ENCODE measurements at places on chromosomes 5 and 9.

GRCh38 chr5:89844548-89844947, 565.0 kb downstream of the CETN3 start:
- no peak for DNase-seq

GRCh38 chr9:134215420-134215698, 51.0 kb upstream of the RNU6ATAC start:
- DNase-seq: no peak

GRCh38 chr5:58988938-58989337, 406.1 kb downstream of the RAB3C start:
- no peak for DNase-seq

DNA sequence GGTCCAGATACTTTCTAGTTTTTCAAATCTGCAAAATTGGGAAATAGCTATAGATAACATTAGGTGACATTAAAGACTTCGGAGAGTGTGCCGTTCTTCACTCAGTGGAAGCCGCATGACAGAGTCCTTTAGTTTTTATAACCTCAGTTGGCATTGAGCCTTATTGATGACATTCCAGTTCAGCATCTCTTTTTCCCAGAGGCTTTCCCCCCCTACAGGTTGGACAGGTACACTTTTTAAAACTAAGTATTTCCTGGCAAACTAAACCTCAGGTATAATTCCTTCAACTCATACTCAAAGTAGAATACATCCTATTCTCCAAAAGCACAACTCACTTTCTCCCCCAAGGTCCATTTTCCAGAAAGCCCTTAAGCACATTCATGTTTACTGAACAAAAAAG, 58.7 kb downstream of the SLC46A2 start:
- DNase-seq: no peak

DNA sequence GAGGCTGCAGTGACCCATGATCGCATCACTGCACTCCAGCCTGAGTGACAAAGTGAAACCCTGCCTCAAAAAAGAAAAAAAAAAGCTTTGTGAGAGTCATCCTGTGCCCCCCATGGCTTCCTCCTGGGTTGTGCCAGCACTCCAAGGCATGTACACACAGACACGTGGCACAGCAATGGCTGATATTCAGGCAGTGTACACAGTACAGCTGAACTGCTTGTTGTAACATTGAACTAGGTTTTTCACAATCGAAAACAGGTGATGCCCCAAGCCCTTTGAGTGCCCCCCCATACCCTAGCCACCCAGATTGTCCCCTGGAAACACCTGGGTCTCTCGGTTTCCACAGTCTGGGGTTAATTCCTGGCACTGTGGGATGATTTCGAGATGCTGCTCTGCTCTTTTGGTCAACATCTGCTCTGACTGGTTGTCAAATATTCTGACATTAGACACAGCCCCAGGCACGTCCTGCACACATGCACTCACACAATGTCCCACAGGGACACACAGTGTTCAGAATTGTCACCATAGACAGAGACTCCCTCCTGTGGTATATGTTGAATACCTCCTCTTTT, 9.2 kb downstream of the SPINK4 start:
- DNase-seq: no peak

DNA sequence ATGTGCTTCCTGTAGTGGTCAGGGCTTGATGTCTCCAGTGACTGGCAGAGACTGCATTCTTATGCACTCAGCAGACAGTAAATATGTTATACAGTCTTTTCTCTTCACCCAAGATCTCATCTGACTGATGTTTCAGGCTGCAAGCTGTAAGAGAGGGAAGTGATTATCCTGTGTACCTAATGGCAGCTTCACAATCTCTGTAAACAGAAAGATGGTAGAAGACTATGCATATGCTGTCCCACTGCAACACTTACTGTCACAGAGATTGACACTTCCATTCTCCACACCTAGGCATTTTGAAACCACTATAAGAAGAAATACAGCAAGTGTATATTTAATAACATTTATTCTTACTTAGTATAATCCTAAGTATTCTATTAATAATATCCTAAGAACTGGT, 97.6 kb upstream of the ANXA1 start:
- DNase-seq: no peak

DNA sequence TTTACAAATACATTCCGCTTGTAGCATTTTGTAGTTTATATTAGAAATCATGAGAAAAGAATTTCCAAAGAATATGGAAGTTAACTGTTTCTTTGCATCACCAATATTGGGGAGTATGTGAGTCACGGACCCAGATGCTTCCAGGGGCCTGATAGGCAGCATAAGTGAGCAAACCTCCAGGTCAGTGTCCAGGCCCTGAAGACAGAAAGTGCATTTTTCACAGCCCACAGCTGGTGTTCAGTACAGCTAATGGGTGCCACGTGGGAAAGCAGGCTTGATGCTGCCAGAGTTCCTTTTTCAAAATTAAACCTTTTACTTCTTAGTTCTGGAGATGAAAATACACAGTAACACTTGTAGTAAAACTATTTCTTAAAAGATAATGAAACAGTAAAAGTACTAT, 454.4 kb upstream of the ACTBL2 start:
- DNase-seq: no peak

DNA sequence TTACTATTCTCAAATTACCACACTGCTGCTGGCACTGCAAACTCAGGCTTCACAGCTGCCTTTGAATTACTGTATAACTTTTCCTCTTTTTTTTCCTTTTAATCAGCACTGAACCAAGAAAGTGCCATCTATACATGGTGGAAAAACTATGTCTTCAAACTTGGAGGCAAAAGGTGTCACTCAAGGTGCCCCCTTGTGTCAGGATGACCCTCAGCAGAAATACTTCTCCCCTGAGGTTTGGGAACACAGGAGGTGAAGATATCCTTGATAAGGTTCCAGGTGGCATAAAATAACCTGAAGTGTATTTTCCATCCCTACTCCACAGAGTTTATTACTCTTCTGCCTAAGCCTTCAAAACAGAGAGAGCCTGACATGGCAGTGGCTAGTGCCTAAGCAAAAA, 14.5 kb downstream of the FRMD3 start:
- no peak for DNase-seq

GRCh38 chr5:37696190-37697021, 143.4 kb downstream of the GDNF start:
- no peak for DNase-seq

- DNase-seq: no peak
These were observed 146.2 kb downstream of the RGS3 start for GRCh38 chr9:113609562-113610318.

- no peak for DNase-seq
These were observed 11.5 kb downstream of the PRR7 start for GRCh38 chr5:177457852-177458681.

DNA sequence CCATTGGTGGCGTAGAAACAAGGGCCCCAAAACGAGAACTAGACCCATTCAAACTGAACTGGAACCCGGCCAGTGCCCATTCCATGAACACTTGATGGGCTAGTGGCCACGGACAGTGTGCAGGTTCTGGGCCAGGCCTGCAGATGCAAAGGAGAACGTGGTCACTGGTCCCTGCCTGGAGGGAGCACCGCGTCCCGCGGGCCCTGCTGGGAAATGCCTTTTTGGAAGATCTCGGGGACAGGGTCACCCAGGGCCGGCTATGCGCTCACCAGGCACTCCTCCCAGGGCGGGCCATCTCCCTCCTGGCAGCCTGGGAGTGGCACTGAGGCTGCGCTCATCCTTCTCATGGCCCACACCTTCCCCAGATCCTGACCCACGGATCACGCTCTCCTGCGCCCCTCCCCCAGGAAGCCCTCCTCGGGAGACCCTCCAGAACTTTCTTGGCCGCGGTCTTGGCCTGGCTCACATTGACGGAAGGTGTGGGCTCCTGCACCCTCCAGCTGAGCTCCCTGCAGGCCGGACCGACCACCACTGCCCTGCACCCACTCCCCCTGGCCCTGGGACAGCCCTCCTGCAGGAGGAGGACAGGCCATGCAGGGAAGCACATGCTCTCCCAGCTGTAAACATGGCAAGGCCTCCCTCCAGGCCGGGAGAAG, 2.8 kb upstream of the DIPK1B start:
- no peak for DNase-seq

DNA sequence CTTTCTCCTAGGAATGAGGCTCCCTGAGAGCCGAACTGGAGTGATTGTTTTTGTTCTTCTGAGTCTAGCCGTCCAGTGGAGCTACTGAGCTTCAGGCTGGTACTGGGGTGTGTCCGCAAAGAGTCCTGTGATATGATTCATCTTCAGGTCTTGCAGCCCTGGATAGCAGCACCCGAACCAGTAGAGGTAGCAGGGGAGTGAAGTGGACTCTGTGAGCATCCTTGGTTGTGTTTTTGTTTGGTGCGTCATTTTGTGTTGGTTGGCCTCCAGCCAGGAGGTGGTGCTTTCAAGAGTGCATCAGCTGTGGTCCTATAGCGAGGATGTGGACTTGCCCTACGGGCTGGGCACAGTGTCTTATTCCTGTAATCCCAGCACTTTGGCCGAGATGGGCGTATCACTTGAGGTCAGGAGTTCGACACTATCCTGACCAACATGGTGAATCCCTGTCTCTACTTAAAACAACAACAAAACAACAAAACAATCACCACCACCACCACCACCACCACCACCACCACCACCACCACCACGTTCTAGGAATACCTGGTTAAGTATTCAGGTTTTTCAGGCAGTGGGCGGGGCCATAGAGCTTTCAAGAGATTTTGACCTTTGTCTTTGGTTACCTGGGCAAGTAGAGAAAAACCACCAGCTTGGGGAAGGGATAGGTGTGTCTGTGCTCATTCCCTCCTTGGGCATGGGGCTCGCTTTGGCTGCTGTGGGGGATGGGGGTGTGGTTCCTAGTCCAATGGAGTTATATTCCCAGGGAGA, 154.0 kb downstream of the WDR70 start:
- no peak for DNase-seq

- DNase-seq: no peak
These were observed 143.4 kb upstream of the IER5L start for GRCh38 chr9:129321286-129322021.

DNA sequence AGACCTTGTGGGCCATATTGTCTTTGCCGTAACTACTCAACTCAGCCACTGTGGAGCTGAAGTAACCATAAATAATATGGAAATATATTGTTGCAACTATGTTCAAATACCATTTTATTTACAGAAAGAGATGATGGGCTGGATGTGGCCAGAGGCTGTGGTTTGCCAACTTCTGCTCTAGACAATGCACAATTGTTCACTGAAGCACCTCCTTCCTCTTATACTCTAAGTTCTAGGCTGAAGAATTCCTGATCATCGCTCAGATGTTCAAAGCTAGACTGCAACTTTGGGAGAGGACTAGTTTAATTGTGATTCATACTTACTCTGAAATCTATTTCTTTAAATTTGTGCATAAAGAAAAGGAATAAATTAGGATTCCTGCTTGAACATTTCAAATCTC, 245.0 kb downstream of the TAF11L14 start:
- no peak for DNase-seq

GRCh38 chr5:160369990-160370712, at the start of gene C1QTNF2:
TSS of gene C1QTNF2 (minus strand) at chr5:160370626. CDS start at chr5:160355011, 15,615 bp downstream.
- DNase-seq: no peak

DNA sequence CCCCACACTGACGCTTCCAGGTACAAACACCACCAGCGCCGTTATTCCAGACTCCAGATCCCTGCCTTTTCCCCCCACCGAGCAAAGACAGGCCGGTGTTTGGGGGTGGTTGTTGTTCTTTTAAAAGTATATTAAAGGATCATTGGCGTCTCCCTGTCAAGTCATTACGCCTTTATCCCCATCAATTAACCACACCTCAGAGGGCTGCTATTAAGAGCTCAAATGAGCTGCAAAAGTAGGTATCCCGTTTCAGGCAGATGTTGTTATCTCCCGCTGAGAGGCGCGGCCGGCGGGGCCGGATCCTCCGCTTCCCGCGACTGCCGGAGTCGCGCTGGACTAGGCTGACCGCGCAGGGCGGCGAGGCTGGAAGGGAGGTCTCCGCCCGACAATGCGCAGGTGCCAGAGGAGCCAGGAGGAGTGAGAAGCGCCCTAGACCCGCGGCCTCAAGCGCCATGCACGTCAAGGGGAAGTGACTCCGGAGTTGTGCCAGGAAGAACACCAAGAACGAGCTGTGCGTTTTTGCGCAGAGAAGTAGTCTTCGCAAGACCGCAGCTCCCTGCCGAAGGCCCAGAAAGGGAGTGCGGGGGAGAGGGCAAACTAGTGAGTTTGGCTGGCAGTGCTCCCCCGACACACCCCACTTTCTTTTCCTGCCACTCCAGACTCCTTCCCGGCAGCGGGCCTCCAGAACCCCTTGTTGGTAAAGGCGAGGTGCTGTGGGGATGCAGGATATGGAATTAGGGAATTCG, 8.2 kb downstream of the NR2F1-AS1 start:
- no peak for DNase-seq

GRCh38 chr9:90502134-90502533, 140.5 kb downstream of the DIRAS2 start:
- no peak for DNase-seq

- no peak for DNase-seq
These were observed 115.2 kb downstream of the RXRA start for GRCh38 chr9:134441227-134442084.

DNA sequence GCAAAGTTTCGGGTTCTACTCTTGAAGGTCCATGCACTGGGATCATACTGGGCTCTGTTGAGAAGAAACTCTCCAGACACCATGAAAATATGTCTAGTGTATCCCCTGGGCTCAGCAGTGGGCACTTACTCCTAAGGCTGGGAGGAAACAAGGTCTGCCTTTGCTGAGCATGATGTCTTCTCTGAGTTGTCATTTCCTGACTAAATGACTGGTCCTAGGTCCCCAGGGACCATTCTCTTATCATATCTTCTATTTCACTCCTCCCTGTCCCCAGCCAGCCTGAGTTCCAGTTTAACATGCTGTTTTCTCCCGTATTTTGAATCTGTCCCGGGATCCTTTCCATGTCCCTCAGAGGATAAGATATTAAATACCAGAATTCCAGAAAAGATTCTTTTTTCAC, 225.4 kb downstream of the MTRR start:
- DNase-seq: no peak

GRCh38 chr9:21801683-21802417, 586 bp upstream of the MTAP start:
- DNase-seq: no peak

GRCh38 chr5:56703952-56704351, 111.4 kb upstream of the MAP3K1 start:
- DNase-seq: no peak

DNA sequence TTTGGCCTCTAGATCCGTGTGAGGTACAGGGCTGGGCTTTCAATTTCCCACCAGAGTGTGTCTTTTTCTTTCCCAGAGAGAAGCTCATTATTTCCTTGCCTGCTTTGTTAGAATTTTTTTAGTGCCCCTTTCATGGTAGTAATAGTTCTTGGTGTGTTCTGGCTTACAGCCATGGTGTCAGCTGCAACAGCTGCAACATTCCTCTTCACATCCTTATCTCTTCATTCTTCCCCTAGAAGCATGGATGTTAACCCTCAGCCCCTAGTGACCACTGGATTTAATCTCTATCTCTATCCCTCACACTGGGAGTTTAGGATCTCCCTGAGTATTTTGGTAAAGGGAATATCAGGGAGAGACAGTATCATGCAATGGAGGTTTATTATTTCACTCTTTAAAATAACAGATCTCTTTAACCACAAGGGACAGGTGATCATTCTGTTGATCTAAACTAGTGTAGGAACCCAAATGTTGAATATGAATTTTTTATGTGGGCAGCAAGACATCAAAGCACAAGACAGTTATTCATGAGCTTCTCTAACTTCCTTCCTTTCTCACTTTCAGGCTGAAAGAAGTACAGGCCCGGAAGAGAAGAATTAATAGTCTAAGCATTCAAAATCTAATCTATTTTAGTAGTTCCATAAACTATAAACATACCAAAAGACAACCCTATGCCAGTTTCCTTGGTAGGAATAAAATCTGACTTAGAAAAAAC, 160.2 kb downstream of the FAM170A start:
- no peak for DNase-seq
